T-cell (primary cell): ENCODE measurements at places on chromosomes 3 and 15.

DNA sequence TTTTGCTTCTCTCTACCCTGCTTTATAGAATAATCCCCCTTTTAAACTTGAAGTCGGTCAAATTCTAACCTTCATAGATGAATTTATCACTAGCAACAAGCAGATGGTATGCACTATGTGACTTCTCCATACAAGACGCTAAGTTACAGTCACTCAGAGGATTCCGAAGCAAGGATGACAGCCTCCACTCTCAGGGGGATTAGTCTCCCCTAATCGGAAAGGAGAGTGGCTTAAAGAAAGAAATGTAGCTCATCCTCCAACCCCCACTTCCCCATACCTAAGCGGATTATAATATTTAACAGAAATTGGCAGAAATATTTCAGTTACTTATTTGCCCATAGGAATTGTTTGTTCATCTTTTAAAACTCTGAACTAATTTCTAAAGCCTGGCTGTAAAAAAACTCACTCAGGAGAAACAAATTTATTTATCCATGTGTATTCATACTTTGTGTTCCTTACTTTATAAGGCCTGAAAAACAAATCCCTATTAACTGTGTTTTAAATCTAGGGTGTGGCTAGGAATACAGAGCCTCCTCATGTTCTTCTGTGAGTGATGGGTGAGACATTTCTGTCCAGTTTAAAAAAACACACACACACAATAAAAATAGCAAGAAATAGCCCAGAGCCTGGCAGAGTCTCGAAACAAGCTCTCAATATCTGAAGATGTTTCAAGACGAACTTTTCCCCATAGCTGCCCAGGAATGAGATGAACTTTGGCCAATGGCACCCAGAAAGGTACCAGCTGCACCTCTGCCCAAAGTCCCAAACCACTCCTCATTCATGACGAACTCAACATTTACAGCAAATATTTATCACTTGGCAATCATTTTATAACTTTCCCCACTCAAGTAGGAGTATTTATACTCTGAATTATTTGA, 18.7 kb downstream of the SIAH2 start:
- no peak for DNase-seq

GRCh38 chr15:77475001-77475400, 54.3 kb downstream of the HMG20A start:
- no peak for DNase-seq

DNA sequence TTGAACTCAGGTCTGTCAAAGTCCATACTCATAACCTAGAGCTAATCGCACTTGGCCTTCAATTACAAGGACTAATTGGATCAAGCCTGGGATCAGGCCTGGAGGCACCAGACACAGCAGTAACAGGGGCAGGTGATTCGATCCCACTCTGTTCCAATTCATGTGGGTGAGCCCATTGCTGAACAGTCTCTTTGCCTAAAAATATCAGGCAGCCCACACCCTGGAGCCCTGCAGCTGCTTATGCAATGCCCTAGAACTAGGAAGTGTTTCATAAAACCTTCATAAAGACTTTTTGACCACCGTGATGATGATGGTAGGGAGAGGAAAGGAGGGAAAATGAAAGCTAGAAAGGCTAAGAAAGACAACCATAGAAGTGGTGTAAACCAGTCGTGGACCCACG, 47.8 kb upstream of the NEO1 start:
- DNase-seq: no peak

- DNase-seq: no peak
These were observed 151.9 kb downstream of the CADPS start for GRCh38 chr3:62723166-62723913.

DNA sequence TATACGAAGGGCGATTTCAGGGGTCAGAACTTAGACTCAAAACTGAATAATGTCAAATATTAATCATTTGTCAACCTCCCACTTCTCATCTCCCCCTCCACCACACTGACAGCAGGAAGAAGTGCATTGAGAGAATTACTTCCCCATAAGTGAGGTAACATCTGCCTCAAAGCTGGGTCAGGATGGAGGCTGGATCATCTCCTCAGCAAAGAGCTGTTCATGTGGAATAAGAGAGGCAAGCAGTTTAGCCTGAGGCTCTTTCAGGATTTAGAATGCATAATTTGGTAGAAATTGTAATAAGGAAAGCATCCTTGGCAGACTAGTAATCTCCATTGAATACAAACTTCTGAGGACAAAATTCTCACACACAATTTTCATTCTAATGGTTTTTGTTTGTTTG, 512.1 kb downstream of the ROBO1 start:
- no peak for DNase-seq

GRCh38 chr3:104555728-104556127, 811.0 kb upstream of the ALCAM start:
- no peak for DNase-seq

- no peak for DNase-seq
These were observed 191.5 kb downstream of the TP63 start for GRCh38 chr3:189822726-189823125.

DNA sequence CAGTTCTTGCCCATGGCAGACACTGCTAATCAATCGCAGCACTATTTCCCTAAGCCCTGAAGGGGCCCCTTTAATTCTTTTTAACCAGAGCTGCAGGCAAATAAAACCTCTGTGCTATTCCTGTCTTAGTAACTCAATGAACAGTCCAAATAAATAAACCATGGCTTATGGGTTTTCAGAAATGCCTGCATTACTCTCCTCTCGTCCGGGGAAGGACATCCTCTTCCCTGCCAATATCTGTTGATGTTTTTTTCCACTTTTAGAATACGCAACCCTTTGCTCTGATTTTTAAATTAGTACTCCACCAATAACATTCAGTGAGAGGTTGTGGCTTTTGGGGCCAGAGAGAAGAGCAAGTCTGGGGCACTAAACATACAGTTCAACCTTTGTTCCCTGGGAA, 35.2 kb upstream of the PRICKLE2 start:
- no peak for DNase-seq

GRCh38 chr15:31811641-31812040, 218.7 kb upstream of the CHRNA7 start:
- DNase-seq: no peak

- no peak for DNase-seq
These were observed 18.4 kb downstream of the TSPAN3 start for GRCh38 chr15:77052556-77052955.

DNA sequence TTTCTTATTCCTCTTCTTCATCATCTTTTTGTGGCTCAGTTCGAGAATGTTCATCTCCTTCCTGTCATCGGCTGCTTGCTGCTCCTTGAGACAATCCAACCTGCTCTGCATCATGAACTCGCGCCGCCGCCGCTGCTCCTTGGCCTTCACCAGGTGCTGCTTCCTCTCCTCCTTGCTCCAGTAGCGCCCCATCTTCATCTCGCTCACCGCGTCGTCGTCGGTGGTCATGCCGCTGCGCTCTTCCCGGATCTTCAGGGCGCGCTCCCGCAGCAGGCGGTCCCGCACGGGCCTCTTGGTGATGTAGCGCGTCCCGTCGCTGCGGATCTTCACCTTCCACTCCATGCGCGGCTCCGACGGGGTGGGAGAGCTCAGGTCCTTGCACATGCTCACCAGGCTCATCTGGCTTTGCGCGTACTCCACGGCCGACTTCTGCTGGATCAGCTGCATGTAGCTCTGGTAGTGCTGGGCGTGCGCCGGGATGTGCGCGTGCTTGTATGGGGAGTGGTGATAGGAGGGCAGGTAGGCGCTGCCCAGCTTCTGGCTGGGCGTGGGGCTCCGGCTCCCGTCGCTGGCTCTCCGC, 241.2 kb downstream of the PDZRN3 start:
- DNase-seq: no peak

- peak; percentile 56 for DNase-seq
These were observed at the start of gene DOCK3 for GRCh38 chr3:50674349-50675178. TSS of gene DOCK3 (plus strand) at chr3:50674927. CDS start at chr3:50675264, 337 bp downstream.

DNA sequence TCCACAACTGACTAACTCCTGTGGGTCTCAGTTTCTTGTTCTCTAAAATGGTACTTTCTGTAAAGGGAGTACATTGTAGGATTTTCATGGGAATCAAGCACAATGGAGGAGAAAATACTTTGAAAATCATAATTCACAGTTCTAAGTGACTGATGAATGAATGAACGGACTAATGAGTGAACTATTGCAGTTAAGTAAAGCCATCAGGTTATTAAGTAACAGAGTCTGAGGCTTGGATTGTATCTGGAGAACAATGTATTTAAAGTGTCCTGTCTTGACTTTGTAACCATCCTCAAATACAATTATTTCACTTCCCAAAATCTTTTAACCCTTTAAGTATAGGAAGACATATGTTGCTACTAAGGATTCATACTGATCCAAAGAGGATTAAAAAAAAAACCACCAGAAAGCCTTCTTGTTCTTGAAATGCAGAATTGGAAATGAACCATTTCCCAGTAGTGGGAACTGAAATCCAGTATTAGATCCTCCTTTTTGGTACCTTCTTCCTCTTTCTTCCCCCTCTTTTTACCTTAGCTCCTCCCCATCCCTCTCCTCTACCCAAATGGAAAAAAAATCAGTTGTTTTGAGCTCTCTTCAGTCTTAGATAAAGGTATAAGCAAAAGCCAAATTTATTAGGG, 13.2 kb upstream of the BCL6 start:
- DNase-seq: no peak

GRCh38 chr3:126766653-126767052, 62.6 kb downstream of the CHCHD6 start:
- no peak for DNase-seq

DNA sequence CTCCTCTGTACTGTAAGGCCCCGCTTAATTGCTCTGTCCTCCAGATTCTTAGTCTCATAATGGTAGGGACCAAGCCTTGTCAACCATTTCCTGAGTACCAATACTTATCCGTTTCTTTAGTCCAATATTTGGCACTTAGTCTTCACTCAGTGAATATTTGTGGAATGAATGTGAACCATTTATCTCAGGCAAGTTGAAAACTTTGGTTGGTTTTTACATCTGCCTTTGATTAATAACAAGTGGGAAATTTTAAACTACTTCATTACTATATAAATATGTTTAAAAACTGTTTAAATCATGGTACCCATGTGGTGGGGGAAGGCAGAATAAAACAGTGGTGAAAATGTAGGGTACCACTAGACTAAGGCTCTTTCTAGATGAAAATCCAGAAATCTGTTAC, 15.2 kb downstream of the CA12 start:
- DNase-seq: no peak

DNA sequence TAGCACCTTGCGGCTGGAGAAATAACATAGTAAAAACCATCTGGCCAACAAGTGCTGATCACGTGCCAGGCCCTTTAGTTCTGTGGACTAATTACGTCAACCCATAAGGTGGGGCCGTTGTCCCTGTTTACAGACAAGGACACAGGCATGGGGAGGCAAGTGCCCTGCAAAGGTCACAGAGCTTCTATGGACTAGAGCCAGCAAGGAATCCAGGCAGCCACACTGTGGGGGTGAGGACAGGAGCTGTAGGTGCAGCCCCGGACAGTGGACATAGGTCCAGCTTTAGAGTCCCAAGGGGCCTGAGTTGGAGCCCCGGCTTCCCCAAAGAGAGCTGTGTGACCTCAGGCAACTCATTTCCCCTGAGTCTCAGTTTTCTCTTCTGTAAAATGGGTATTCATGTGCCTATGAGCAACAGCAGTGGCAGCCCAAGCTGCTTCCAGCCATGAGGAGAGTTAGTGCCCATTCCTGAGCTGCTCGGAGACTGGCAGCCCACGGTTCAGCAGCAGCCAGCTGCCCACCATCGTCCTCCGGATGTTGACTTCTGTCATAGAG, 13.9 kb downstream of the CHST13 start:
- no peak for DNase-seq

DNA sequence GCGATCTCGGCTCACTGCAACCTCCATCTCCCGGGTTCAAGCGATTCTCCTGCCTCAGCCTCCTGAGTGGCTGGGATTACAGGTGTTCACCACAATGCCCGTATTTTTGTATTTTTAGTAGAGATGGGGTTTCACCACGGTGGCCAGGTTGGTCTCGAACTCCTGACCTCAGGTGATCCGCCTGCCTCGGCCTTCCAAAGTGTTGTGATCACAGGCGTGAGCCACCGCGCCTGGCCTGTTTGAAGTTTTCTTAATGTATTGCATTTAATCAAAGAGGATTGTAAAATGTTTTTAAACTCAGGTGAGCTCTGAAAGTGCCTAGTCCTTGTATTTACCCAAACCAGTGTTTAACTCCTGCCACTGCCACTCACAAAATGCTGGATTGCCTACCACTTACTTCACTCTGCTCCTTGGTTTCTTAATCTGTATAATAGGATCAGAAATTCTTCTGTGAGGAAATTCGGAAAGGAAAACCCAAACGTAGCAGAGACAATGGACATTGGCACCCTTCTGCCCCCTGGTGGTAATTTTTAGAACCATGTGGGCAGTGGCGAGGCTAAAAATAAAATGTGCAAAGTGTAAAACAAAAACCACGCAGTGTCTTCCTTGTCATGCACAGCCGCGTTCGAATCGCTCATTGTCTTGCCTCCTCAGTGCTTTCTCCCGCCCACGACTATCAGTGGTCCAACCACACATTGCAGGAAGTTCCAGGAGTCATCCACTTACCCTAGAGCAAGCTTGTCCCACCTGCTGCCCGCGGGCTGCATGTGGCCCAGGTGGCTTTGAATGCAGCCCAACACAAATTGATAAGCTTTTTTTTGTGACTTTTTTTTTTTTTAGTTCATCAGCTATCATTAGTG, 27.3 kb downstream of the CEP19 start:
- DNase-seq: peak; percentile 54

DNA sequence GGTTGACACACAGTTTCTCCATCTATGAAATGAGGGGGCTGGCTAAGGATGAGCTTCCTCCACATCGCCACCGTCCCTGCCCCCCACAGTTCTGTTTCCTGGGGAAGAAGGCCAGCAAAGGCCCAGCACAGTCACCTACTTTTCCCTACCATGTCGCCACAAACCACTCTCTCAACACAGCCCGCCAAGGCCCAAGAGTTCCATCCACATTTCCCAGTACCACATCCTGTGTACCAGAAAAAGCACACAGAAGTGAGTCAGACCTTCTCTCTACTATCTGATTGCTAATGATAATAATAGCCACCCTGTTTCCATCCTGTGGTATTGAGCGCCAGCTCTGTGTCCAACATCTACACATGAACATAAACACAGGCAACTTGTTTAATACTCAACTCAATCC, 30.3 kb upstream of the C15orf39 start:
- DNase-seq: no peak

DNA sequence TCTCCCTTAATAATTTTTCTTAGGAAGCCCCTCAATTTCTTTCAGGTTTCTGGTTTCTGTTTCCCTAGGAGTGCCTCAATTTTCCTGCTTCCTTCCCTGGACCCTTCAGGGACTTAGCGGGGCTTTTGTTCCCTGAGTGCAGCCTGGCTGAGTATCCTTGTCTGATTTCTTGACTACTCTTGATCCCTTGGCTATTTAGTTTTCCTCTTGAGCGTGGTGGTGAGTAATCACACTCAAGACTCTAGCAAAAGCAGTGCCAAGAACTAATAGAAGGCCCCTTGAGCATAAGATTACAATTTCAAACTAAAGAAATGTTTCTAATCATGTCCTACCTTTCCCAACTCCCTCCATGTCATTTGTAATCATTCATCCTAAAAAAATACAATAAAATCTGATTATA, 94.3 kb upstream of the C3orf80 start:
- no peak for DNase-seq

DNA sequence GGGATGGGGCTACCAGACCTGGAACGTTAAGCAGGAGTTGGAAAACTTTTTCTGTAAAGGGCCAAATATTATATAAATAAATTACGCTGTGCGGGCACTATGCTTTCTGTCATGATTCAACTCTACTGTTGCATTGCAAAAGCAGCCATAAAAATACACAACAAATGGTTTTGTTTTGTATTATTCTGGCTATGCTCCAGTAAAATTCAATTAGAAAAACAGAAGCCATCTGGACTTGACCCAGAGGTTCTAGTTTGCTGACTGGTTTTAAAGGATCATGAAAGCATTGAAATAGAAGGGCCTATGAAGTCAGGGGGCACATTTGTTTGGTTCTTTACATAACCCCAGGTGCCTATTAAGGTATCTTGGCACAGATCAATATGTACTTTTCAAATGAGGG, 647.4 kb upstream of the LMCD1 start:
- DNase-seq: no peak
